SJCRH30 (cell line): ENCODE measurements at places on chromosomes 4 and X.
A peak's percentile ranks its signal among the peaks of the same experiment; 100 is the strongest.

DNA sequence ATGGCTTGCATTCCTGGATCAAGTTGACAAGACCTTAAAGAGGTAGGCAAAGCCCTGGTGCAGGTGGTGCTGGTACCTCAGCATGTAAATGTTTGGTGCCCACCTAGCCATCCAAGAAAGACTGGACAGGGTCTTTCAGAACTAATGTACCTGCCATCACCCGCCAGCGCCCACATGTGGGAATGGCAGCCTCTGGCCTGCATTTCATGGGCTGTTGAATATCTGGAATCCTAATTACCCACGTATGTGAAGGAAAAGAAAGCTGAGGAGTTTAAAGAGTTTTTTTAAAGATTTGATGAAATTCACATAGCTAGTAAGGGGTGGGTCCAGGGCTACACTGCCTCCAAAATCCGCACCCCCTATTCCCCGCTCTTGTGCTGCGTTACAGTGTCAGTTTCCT lies 8.6 kb upstream of the CCDC149 start:
- no peak for DNase-seq

DNA sequence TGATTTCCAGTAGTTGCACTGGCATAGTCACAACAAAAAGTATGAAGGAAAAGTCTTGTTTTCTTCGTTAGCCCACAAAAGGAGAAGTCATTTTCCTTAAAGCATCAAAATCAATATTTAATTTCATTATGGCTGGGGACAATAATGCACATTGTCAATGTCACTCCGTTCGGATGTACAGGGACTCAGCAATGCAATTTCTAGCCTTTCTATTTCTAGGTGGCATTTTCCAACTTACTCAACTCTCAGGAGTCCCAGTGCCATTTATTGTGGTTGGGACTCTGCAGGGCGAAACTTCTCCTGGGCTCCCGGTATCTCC lies 99.6 kb downstream of the CEP135 start:
- no peak for DNase-seq

DNA sequence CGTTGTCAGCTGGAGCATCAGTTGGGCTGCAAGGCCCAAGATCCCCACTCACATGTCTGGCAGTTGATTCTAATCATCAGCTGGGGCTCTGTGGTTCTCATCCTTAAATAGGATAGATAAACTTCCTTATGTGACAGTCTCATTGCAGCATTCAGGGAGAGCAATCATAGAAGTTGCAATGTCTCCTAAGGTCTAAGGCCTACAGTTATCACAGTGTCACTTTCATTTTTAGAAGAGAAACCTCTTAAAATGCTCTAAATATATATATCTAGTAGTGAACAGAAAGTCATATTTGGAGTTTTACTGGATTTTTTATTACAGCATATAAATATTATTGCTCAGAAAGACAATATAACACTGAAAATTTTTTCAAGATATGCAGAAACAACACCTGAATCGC lies 226.0 kb upstream of the PPP1R2C start:
- DNase-seq: no peak

- no peak for DNase-seq
Measured at GRCh38 chr4:138843616-138844015, 172.0 kb upstream of the NOCT start.

DNA sequence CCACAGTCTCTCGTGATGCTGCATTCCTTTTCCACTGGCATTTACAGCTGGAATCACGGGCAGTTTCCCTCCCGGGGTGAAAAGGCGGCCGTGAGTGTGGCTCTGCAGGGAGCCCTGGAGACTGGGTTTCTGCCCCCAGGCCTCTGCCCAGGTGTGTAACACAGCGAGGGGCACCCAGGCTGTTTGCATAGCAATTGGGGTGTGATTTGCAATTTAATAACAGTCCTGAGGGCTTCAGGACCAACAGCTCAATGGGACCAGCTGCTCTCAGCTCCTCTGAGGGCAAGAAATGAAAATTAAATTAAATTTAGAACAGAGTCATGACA lies 99.0 kb upstream of the SHOX start:
- no peak for DNase-seq

GRCh38 chrX:28189011-28189410 lies 207.8 kb upstream of the DCAF8L1 start:
- peak; percentile 1 for DNase-seq

GRCh38 chrX:117487421-117487820 lies 629.2 kb downstream of the KLHL13 start:
- no peak for DNase-seq

GRCh38 chrX:139826065-139827044 lies 106.5 kb downstream of the ATP11C start:
- DNase-seq: peak; percentile 21

DNA sequence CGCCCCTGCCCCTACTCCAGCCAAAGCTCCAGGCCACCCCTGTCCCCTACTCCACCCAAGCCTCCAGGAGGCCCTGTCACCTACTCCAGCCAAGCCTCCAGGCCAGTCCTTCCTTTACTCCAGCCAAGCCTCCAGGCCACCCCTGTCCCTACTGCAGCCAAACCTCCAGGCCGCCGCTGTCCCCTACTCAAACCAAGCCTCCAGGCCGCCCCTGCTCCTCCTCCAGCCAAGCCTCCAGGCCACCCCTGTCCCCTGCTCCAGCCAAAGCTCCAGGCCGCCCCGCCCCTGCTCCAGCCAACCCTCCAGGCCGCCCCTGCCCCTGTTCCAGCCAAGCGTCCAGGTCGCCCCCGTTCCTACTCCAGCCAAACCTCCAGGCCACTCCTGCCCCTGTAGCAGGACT lies 5.1 kb upstream of the ASMT start:
- no peak for DNase-seq

DNA sequence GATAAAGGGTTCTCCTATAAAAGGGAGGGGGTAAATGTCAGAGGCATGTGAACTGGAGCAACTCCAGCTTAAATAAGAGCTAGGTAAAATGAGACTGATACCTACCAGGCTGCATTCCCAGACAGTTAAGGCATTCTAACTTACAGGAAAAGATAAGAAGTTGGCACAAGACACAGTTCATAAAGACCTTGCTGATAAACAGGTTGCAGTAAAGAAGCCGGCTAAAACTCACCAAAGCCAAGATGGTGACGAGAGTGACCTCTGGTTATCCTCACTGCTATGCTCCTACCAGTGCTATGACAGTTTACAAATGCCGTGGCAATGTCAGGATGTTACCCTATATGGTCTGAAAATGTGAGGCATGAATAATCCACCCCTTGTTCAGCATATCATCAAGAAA lies 13.1 kb upstream of the SULT1B1 start:
- no peak for DNase-seq

- DNase-seq: peak; percentile 13
Measured at GRCh38 chr4:41454423-41454822, 83.5 kb upstream of the LIMCH1 start.

DNA sequence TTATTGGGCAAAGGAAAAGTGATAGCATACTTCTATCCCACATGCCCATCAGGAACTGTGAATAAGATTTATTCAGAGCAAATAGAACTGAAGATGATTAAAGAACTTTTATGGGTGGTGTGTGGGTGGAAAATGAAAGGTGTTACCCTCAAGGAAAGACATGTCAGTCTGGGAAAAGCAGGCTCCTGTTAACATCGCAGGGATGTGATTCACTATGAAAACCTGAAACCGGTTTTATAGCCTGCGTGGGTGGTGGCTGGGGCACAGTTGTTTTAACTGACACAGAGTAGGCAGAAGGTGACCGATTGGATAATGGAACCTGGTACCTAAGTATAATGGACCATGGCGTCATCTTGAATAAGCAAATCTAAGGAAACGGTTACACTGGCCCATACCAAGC lies 61.3 kb upstream of the CASK start:
- DNase-seq: no peak

- peak; percentile 39 for DNase-seq
Measured at GRCh38 chr4:2860391-2861348, 17.0 kb downstream of the ADD1 start.

- DNase-seq: peak; percentile 64
Measured at GRCh38 chr4:160353548-160353947, 1250.7 kb downstream of the RAPGEF2 start.

DNA sequence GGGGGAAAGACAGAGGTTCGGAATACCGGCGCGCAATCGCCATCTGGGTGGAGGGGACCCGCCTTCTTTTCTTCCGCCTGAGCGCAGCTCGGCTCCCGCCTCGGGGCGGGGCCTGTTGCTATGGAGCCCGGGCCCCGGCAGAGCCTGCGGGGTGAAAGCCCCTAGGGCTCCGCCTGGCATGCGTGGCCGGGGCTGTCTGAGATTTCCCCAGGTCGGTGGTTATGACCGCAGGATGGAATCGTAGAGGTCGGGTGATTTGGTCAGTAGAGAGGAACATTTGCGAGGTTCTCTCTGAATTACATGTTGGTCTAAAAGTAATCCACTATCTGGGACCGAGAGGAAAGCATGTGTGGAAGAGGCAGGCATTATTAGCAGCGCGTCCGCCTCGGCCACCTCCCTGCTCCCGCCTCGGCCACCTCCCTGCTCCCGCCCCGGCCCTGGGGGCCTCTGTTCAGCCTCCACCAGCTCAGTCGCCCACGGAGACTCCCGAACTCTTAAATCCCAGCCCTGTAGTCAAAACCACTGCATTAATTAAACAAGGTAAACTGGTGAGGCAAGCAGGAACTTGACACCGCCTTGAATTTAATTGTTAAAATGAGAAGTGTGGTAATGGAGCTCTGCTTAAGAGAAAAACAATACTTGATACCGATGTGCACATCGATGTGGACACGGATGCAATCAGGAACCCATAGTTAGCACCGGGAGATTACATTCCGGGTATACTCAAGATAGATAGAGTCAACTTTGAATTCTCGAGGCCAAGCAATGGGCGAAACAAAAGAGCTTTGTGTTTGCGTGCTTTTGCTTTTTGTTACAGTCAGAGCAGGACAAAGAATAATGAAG lies 45.2 kb downstream of the TRIM2 start:
- DNase-seq: peak; percentile 88

DNA sequence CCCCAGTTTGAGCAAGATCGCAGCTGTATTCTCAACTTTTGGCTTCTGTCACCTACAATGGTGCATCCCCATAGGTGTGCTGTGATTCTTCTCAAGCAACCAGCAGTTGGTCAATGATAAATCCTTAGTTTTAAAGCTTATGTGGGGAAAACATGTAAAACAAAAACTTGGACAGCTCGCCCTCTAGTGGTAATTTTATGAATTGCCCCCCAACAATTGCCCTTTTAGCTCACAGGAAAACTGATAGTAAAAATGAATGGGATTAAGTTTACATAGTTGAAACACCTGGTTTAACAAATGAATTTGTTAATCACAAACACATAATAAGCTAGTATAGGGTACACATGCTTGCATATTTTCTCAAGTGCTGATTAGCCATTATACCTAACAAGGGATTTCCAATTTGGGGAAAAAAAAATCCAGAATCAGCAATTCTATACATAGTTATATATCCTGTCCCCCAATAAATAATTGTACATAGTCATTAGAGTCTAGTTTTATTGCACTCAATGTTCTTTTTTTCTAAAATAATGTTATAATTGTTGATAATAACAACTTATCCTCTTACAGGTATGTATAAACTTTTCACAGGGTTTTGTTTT lies 30.1 kb downstream of the TEX13A start:
- DNase-seq: no peak

DNA sequence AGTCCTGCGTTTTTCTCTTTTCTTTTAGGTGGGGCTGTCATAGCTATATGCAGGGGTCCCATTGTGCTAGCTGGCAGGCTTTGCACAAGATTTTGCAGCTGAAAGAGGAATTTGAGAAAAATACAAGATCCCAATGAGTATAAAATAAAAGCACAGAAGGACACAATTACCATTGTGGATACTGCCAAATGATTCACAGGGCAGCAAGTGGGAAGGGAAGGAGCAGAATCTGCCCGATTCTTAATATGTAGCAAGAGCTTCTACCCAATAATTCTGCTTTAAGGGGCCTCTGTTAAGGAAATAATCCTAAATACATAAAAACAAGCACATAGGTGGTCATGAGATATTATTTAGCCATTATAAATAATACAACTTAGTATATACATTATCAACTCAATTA lies 25.9 kb upstream of the ING2 start:
- DNase-seq: no peak

DNA sequence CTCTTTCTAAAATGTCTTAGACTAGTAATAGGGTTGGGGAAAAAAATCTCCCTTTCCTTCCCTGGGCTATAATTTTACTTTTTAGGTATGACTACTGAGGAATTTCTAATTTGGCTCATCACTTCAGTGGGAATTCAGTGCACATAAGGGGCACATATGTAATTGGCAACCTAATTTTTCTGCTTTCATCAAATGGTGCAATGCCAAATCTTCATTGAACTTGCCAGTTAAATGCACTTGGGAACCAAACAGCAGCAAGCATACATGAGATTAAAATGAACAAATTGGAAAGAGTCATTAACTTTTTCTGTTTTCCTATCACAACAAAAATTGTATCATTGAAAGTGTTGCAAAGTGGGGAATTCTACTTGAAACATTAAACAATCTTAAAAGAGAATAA lies 2.9 kb upstream of the CCSER1 start:
- DNase-seq: no peak

DNA sequence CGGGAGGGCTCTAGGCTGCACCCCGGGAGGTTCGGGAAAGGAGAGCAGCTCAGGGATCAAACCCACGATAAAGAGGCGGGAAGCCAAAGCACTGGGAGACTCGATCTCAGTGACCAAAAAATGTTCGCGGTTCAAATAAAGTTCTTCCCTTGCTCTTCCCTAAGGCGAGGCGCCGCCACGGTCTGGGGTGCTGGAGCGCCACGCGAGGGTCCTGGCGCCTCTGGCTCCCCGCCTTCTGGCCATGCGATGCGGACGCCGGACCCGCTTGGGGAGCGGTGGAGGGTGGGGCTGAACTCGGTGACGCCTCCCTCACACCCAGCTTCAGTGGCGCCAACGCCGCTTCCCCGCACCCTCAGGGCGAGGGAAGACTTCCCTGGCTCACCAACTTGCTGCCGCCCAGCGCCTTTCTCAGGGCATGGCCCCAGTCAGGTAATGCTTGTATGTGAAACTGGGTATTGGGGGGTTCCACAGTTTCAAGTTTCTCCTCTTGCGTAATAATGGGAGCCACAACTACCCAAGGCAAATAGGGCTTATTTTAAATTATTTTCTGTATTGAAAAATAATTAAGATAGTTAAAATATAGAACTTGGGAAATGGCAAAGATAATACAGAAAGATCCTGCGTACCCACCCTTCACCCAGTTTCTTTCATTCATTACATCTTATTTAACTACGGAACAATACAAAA lies at the start of gene QRFPR:
Gene QRFPR (minus strand): TSS at position 243 of the 687 bp plus-strand sequence. CDS start 371 bp downstream, outside the sequence.
- no peak for DNase-seq

- peak; percentile 71 for DNase-seq
Measured at GRCh38 chrX:138745196-138745595, 33.7 kb upstream of the FGF13 start.

DNA sequence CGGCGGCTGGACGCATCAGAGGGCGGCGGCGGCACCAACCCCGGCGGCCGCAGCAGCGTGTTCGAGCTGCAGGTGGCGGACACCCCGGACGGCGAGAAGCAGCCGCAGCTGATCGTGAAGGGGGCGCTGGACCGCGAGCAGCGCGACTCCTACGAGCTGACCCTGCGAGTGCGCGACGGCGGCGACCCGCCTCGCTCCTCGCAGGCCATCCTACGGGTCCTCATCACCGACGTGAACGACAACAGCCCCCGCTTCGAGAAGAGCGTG lies 1.9 kb downstream of the PCDH7 start:
- DNase-seq: no peak

- no peak for DNase-seq
Measured at GRCh38 chr4:110480031-110480549, 4.1 kb downstream of the ENPEP start.

GRCh38 chrX:16018291-16018690 lies 105.1 kb upstream of the GRPR start:
- DNase-seq: no peak
